Astrocyte of the hippocampus (primary cell): ENCODE measurements at places on chromosomes 2 and 18.

GRCh38 chr2:212935752-212936151 is 215.7 kb downstream of the IKZF2 start:
- no peak for DNase-seq

DNA sequence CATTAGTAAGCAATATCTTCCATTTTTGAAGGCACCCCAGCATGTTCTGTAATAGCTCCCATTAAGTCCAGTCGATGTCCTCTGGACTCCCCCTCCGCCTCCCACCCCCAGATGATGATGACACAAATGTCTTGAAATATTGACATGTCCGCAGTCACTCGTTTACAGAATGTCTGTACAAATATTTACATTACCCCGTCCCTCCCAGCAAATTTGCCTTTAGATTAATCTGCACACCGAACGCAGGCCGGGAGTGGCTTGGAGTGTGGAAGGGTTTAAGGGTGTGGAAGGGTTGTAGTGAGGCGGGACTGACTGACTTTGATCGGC is 853 bp upstream of the OSBPL6 start:
- no peak for DNase-seq

GRCh38 chr18:3579701-3580100 is 129.7 kb downstream of the TGIF1 start:
- peak; percentile 90 for DNase-seq

- DNase-seq = no peak
These were observed 241.8 kb upstream of the EPC2 start for GRCh38 chr2:148402786-148403185.

- no peak for DNase-seq
These were observed 17.4 kb downstream of the SLC38A11 start for GRCh38 chr2:164937864-164938401.

- no peak for DNase-seq
These were observed 25.7 kb downstream of the MTHFD2 start for GRCh38 chr2:74223941-74224770.

DNA sequence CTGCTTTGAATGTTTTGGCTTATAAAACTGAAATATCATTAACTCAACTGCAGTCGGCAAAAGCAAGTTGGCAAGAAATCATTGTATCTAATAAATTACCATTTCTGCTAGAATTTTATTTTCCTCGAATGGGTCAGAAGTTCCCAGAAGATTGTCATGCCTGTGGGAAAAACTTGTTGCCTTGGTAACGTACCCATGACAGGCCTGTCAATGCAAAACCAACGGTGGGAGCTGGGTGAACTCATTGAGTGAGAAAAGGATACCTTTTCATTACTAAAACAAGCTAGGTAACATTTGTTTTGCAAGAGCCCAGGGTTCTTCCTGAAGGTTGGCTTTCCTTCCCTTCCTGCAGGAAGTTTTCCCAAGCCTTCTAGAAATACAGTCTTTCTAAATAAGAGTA is 9.5 kb downstream of the PLB1 start:
- no peak for DNase-seq

- no peak for DNase-seq
These were observed 44.4 kb upstream of the TMEM163 start for GRCh38 chr2:134763164-134763710.

DNA sequence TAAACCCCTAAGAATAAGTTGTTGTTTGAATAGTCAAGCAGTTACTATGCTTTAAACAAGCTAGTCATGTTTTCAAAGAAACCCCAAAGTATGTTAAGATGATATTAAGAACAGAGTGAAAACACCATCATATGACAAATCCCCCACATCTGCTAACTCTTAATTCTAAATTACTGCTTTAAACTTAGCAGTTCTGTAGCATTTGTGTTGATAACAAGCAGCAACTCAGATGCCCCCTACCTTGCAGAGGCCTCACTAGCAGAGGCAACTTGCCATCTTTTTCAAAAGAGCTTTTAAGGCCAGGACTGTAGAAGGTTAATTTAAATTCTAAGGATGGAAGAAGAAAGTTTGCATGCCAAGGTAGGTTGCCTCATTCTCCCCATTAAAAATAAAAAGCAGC is 376.2 kb downstream of the SETBP1 start:
- DNase-seq = peak; percentile 36

DNA sequence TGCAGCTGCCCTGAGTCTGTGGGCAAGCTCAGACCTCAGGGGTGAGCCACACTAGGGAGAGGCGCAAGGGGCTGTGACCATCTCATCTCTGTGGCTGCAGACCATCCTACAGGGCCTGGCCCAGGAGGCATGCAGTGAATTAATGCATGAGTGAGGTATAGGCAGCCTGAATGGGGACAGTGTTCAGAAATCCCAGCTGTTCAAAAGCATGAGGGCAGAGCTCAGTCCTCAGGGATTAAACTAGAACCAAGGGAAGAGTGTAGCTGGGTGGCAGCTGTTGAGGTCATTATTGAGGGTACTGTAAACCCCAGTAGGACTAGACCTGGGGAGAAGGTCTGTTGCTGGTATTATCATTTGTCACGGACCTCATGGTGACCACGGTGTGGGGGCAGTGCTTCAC is 17.0 kb downstream of the TMEM177 start:
- DNase-seq = no peak

DNA sequence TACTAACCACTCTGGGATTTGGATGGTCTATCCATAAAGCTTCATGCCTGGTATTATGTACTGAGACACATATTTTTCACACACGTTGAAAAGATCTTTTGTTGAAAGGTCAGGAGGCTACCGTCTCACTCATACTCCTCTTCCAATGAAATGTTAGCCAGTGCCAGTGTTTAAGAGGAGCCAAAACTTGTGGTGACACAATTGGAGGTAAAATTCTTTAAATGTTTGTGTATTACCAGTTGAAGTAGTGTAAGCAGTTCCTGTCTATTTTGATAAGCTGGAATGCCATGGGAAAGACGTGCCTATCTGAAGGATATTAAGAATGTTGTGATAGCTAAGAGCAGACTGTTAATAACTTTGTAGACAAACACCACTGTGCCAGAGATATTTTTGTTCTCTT is 32.1 kb downstream of the MARCHF7 start:
- DNase-seq = peak; percentile 86

GRCh38 chr2:45884126-45884525 is 232.7 kb downstream of the PRKCE start:
- no peak for DNase-seq

DNA sequence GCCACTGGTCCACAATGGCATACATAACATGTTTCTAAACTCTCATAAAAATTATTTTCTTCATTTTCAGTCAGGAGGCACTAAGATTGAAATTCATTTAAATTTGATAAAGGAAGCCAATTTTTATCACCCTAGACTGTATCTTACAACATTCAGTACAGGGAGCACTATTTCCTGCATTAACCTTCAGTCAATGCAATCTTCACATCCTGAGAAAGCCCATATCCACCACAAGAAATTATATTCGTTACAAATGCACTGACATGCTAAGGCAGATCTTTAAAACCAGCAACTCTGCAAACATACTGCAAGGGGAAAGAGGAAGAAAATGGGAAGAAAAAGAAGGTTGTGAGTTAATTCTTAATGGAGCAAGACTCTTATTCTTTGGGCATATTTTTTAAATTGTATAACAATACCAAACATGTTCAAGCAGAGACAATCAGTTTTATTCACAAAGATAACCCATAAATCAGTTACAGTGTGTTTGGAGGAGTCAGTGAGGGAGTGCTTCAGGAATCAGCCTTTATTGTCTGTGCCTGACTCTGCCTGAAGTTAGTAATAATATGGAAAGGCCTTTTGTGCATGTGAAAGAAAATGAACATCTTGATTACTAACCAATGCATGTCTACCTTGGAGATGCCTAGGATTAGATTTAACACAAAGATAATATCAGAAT is 370.1 kb downstream of the FBXO15 start:
- no peak for DNase-seq

- no peak for DNase-seq
These were observed 61.7 kb upstream of the WIPF1 start for GRCh38 chr2:174659069-174659900.

DNA sequence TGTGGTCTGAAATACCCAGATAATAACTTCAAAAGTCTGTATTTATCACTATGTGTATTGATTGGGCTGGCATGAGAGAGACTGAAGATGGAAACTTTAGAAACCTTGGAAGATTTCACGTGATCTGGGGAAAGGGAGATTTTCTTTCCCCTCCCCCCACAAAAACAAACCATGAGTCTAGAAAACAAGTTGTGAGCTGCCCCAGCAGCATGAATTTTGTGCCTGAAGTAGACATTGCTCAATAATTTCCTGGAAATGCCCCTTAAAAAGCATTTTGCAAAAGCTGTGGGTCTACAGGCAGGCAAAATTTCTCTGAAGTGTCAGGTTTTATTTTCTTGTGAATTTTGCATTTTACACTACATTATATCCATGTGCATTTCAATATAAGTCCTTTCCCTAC is 101.8 kb downstream of the ETAA1 start:
- DNase-seq = no peak

DNA sequence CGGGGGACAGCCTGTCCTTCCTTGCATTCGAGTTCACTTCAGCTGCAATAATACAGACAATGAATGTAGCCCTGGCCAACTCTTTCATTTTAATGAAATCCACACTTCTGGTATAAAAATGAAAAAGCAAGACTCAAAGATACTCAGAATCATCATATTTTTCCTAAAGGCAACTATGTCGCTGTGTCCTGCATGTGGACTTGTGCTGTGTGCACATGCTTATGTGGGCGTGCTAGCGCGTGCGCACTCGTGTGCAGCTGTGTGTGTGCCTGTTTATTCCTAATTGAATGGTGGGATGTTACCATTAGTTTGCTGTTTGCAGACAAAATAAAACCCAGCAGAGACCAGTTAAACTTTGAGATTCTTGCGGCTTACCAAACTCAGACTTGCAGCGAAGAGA is 49.6 kb downstream of the SMIM21 start:
- DNase-seq = peak; percentile 33

- peak; percentile 19 for DNase-seq
These were observed 37.1 kb downstream of the NEMP2 start for GRCh38 chr2:190497428-190497827.

- no peak for DNase-seq
These were observed 197.5 kb downstream of the CDH20 start for GRCh38 chr18:61530681-61531080.
